ENCODE measurements at places on chromosomes 3 and 15.

- DNase-seq, result peak; percentile 14
Observed at GRCh38 chr3:51819709-51820406, 40.8 kb upstream of the IQCF6 start.

- no peak for DNase-seq
Observed at GRCh38 chr3:152922554-152922953, 87.6 kb downstream of the P2RY1 start.

- no peak for DNase-seq
Observed at GRCh38 chr3:117728226-117728625, 1018.6 kb downstream of the TUSC7 start.

DNA sequence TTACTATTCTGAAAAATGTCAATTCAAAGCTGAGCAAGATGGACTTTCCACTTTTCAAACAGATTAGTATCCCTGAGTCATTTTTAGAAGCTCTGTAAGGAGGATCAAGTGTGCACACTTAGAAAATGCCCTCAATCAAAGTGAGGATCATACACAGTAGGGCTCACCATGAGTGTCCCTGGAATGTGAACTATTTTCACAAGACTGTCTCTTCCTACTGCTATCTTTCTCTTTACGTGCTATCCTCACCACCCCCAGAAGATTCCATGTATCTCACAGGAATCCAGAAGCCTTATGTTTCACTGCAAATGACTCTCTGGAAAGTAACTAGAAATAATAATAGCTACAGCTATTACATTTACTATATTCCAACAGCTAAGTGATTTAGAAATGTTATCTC is 349.9 kb upstream of the TGFBR2 start:
- DNase-seq, result no peak

GRCh38 chr3:172074032-172074431 is 34.7 kb downstream of the FNDC3B start:
- DNase-seq, result no peak

DNA sequence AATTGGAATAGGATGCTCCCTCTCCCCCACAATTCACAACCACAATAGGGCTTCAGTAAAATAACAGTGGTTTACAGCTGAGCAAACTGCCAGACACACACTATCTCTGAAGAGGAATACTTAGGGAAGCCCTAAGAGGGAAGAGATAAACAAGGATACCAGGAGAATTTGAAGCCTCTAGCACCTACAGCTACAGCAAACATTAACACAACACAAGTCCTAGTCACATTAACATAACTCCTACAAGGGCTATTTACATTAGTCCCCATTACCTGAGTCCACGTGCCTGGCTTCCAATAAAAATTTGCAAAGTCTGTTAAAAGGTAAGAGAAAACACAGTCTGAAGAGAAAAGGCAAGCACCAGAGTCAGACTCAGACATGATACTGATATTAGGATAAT is 346.9 kb upstream of the CDIN1 start:
- DNase-seq, result no peak

DNA sequence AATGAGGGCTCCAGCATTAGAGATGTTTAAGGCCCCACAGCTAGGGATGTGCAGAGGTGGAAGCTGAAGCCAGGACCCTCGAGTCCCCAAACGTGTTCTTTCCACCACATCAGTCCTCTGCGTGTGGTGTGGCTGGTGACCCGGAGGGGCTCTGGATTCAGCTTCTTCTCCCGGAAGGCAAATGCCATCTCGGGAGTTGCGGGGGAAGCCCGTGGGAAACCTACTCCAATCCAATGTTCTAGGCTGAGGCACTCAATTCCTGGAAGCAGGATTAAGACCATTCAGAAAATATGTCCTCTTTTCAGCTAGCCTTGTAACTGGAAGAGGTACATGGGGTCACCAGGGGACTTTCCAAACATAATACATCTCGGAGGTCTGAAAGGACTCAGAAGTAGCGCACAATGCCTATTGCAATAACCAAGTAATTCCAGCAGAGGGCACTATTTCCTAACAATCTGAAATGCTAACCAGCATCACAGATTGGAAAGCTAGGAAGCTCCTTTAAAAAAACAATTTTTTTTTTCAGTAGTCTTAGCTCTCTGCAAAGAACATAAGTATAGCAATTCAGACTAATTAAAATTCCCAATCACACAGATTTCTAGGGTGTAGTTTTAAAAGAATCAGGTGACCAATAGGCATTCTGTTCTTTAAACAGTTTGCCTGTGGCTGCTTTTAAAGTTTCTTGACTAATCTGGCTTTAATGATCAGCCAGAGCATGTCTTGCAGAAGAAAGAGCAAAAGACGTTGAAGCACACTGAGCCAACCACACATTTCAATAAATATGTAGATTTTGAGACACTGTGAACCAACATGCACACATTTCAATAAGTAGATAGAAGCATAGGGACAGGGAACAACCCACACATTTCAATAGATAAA is 36.1 kb downstream of the BNC1 start:
- peak; percentile 1 for DNase-seq

DNA sequence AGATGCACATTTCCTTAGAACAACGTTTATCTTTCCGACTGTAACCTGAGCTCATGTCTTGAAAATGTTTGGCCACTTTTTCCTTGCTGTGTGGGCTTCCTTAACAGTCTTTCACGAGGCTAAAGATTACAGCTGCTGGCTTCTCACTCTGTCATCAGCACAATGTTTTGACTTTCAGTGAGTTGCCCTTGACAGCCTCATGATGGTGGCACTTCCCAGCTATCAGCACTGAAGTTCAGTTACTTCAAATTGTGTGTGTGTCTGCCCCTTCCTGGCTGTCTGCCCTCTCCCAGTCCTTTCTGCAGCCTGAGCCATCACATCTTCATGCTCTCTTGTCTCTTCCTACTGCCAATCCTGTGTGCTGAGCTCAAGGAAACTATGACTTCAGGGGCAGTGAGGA is 152.2 kb downstream of the NTRK3 start:
- no peak for DNase-seq

DNA sequence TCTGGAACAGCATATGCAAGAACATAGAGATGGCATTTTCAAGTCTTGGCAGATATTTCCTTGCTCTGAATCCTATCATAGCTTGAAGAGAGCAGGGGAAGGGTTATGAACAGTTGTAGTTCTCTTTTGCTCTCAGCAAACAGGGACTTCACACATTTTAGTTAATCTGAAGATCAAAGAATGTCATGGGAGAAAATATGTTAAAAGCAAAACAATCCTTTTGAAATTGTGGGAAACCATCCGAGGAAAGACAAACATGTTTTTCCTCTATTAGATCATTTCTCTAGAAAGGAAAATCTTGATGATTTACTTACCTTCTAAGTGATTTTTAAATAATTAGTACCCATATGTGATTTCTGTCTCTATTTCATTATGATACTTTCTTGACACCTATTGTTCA is 77.8 kb upstream of the DCBLD2 start:
- DNase-seq, result no peak

DNA sequence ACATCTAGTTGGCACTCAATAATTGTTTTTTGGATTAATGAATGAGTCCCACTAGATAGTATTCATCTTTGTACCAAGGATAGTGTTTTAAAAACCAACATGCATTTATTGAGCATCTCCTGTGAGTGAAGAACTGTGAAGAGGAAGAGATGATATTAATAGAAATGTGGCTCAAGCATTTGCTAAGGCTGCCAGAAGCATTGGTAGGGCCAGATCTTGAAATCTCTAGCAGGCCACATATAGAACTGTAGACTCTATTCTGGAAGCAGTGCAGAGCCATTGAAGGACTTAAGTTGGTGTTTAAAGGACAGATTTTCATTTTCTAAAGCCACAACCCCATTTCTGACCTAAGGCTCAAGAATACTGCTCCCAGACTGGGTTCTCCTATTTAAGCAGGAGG is 99.0 kb downstream of the NEK11 start:
- DNase-seq, result no peak

GRCh38 chr3:139378587-139379241 is 10.7 kb downstream of the COPB2 start:
- DNase-seq, result no peak

DNA sequence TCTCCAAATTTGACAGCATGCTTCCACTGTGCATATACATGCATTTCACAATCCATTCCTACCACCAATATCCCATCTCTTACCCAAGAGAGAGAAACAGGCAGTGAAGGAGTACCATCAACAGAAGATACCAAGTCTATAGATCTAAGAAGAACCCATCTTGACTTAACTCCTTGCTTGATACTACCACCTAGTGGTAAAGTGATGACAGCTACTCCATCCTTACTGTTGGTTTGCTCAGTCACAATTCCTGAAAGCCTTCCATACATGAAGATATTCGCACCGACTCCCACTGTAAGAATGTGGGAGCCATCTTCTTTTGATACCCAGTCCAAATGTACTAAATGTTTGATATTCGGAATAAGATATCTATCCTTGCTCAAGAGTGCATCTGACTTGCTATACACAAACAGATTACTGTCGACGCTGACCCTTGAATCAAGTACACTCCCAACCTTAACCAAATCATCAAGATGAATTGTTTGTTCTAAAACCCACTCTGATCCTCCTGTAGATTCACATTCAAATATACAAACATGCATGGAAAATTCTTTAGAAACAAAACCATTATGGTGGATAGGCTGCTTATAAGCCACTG is 123.1 kb downstream of the DMXL2 start:
- DNase-seq, result no peak

DNA sequence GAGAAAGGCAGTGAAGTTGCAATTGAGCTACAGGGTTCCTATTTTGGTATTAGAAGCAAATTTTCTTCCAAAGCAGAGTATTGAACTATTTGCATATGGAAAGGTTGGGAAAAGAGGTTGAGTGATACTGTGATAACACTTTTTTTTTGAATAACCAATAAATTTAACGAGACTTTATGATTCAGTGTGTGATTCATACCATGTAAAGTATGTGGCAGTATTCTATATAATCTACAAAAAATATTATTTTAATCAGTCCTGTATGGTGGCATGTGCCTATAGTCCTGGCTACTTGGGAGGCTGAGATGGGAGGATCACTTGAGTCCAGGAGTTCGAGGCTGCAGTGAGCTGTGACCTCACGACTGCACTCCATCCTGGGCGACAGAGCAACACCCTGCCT is 206.9 kb downstream of the BBX start:
- DNase-seq, result no peak

DNA sequence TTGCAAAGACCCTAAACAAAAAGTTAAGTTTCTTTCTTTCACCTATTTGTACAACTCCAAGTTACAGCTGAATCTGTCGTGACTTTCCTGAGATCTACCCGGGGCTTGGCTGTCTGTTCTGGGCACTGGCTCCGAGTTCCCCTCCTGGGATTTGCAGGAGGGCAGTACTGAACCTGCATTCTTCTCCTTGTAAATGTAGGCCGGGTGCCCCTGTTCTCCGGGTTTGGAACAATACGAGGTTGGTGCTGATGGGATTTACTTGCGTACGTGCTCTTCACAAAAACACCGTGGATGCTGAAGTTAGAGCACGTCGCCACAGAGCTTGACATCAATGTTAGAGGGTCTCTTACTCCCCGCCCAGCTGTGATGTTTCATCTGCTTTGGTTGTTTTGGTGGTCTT is 48.1 kb downstream of the KLHL25 start:
- no peak for DNase-seq

GRCh38 chr3:48999085-48999858 is 7.9 kb upstream of the WDR6 start:
- DNase-seq, result no peak

- DNase-seq, result no peak
Observed at GRCh38 chr3:23496165-23496564, 293.0 kb downstream of the UBE2E2 start.

- no peak for DNase-seq
Observed at GRCh38 chr3:114900908-114901307, 246.2 kb downstream of the ZBTB20 start.

DNA sequence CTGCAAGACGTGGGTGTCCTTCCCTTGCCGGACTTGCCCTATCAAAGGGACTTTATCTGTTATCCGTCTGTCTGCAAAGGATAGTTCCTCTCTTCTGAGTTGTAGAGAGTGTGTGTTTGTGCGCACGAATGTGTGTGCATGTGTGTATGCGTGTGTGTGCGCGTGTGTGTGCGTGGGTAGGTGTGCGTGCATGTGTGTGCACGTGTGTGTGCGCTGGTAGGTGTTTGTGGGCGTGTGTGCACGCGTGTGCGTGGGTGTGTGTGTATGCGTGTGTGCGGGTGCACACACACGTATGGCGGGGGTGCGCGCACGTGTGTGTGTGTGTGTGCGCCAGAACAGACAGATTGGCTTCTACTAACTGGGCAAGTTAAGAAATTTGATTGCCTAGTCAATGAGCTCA is 4.1 kb upstream of the BMF start:
- DNase-seq, result no peak

GRCh38 chr3:32097768-32098167 is 8.7 kb upstream of the GPD1L start:
- no peak for DNase-seq

DNA sequence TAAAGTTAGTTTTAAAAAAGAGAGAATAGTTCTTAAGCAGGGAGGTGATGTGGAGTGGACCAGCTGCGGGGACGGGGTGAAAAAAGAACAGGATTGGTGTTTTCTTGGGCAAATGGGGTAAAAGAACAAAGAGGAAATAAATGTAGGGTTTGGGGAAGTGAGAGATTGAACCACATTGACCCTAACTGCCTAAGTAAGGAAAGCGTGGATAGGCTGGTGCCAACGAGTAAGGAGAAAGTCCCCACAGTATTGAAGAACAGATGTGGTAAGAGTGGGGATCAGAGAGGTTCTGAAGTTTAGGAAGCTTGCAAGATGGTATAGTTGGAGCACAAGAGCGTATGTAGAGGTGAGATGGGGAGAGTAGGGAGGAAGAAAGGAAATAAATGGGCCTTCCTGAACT is 17.0 kb downstream of the IREB2 start:
- no peak for DNase-seq

DNA sequence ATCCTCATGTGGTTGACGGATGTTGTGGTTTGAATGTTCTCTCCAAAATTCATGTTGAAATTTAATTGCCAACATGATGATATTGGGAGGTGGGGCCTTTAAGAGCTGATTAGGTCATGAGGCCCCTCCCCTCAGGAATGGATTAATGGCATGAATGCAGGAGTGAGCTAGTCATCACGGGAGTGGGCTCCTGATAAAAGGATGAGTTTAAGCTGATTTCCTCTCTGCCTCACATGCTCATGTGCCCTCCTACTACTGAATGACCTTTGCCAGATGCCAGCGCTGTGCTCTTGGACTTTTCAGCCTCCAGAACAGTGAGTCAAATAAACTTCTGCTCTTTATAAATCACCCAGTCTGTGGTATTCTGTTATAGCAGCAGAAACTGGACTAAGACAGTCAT is 111.2 kb downstream of the MYO5A start:
- no peak for DNase-seq

All from activated T-cell treated with anti-CD3 and anti-CD28 coated beads for 48 hours (primary cell).